Natural killer cell (primary cell): ENCODE measurements at places on chromosomes 7 and 10.

DNA sequence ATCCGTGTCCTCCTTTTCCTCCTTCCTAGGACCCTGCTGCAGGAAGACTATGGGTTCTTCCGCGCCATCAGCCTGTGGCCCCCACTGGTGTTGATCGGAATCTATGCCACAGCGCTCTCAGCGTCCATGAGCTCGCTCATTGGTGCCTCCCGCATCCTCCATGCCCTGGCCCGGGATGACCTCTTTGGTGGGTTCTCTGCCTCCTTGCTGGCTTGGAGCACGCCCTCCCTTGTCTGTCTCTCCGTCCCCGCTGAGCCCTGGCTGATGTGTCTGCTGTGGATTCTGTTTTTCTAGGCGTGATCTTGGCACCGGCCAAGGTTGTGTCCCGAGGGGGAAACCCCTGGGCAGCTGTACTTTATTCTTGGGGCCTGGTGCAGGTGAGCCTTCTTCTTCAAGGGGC, 7.3 kb upstream of the TRIP6 start:
- DNase-seq, result no peak

DNA sequence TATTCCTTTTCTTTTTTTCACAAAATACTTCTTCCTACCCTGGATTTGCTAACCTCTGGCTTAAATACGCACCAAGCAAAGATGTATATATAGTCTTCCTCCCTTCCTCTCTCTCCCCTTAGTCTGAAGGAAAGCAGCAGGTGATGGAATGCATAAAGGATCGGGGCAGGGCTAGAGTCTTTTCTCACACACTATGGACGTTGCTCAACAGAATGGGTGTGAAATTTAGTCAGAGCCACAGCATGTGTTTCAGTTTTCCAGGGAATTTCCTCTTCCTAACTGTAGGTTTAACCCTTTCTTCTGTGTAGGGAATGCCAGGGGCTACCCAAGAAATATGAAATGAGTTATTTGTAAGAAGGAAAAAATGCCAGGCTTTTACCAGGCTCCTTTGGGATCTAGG, 71.4 kb upstream of the NFKB2 start:
- DNase-seq, result no peak

GRCh38 chr10:1316809-1317143, 260.6 kb downstream of the WDR37 start:
- DNase-seq, result no peak

DNA sequence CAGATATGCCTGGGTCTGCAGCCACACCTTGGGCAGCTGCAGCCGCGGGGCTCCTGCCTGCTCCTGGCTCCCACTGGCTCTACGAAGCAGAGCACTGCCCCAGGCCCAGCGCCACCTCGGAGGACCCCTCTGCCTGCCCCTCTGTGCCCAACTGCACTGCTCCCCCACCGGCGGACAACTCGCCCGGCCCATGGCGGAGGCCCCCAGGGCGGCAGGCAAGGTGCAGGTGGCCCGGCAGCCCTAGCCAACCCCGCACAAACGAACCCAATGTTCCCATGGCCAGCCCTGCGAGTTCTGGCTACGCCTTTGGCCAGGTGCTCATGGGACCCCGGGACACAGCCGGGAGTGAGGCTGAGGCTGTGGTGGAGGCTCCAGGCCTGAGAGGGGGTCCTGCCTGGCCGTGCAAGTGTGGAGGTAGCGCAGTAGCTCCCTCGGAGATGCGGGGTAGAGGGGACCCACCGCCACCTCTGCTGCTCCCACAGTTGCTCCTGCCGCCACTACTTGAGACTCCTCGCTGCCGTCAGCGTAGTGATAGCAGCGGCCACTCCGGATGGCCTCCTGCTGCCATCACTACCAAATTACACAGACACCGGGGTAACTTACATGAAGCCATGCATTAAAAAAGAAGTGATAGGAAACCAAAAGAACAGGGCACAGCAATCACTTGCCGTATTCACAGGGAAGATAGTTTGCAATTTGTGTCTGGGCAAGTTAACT, 97.3 kb upstream of the SP4 start:
- no peak for DNase-seq

- DNase-seq, result no peak
Observed at GRCh38 chr7:117225536-117225935, 97.3 kb downstream of the WNT2 start.

DNA sequence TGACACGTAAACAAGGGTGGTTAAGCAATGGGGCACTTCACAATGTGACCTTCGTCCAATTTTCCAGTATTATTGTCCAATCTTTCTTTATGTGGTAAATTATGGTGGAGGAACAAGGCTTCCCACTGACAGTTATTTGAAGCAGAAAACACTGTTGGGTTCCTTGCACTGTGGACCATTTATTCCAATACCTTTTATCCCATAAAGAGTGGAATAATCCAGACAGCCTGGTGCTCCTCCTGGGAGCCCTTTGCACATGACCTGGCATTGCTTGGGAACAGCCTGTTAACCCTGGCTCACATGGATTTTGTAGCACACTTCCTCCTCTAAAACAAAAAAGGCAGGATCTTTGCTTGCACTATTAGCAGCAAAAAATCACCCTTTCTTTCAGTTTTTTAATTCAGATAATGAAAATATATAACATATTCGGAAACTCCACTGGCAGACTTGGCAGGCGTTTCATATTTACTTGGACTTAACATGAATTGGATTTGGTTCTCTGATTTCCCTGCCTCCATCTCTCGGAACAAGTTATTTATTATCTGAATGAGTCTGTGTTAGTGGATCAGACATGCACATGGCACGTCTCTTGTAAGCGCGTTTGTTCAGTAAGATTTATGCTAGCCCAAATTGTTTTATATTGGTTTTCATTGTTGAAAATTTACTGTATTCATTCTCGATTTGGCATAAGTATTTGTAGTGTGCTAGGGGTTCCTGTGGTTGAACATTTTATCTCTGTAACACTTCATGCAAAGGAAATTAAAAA, 59.3 kb downstream of the BMPER start:
- no peak for DNase-seq

GRCh38 chr10:13272164-13272571, 27.7 kb downstream of the PHYH start:
- no peak for DNase-seq

- DNase-seq, result no peak
Observed at GRCh38 chr7:75977743-75978142, 16.7 kb downstream of the TMEM120A start.

GRCh38 chr7:151286148-151286547, 37.7 kb upstream of the SMARCD3 start:
- DNase-seq, result no peak
